ELF-1 (cell line): ENCODE measurements at places on chromosomes 5 and 9.

DNA sequence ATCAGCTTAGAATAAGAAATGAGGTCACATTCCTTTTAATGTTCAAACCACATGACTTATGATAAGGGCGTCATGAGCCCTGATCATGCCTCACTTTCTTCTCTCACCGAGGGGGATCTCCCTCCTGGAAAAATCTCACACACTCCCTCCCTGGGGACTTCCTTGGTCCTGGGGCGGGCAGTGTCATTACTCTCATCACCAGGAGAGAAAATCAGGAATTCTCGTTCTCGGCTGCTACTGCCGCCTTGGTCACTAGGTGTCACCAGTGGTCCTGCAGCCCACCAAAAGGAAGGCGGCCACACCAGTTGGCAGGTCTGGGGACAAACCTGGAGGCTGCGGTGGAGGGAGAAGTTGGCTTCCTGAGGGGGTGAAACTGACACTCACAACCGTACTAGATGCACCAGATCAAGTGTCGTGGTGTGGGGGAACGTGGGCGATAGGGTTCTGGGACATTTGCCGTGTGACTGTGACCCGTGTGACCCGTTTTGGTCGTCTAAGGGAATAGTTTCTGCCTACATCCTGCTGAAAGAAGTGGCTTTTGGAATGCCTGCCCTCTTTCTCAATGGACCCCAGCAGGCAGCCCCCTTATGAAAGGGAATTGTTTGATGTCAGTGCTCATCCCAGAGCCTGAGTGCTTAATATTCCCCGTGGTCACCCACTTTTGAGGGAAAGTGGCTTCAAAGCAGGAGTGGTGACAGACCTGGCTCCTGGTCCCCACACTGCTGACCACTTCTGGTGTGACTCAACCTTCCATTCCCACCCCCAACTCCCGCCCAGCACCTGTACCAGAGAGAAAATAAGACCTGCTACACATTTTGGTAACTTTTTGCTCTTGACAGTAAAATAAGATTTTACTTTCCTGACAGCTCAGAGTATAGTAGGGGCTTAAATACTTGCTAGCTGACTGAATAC, 63.2 kb downstream of the ACER2 start:
- peak; percentile 94 for DNase-seq

DNA sequence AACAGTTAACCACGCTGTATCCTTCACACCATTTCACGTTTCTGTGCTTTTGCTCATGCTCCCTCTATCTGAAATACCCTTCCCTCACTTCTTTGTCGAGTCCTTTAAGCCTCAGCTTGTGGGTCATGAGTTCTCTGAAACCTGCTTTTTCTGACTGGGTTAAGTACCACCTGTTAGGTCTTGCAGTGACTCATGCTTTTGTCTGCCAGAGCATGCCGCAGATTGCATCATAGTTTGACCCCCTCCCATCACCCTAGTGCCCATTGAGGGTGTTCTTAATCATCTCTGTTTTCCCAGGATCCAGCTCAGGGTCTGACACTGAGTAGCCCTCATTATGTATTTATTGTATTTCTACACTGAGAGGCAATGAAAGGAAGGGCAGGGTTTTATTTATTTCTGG, 190.2 kb downstream of the ASTN2 start:
- DNase-seq = no peak

- no peak for DNase-seq
These were observed 44.8 kb upstream of the STARD4 start for GRCh38 chr5:111557111-111557510.

DNA sequence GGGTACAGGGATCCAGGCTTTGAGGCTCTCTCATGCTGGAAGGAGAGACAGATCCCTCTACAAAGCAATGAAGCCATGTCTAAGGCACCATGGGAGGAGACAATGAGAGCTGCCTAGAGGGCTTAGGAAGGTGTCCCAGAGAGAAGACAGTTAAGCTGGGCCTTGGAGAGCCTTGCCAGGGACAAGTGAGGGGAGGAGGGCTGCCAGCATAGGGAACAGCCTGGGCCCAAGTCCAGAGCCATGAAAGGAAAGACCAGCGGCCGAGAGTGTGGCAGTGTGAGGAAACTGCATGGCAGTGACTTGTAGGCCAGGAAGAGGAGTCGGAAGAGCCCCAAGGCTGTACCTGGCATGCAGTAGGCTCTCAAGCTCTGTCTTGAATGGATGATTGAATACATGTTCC, 88.5 kb downstream of the PSD2 start:
- DNase-seq = no peak

- no peak for DNase-seq
These were observed 22.0 kb downstream of the GNG10 start for GRCh38 chr9:111683392-111683791.

DNA sequence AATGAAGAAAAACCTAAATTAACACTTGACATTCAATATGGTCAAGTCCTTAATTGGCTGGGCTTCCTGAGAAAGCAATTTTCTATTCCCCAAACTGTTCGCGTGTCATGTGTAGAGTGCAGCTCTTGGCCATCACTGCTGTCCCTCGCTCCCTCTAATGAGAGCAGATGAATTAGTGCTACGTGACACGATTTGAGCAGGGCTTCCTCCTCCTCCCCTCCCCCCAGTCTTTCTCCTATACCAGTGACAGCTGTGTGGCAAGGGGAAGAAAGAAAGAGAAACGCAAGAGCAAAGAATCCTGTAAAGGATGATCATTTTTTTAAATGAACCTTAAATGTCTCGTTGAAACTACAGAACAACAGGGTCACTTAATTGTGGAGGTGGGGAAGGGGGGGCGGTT, 159.6 kb downstream of the BNC2 start:
- DNase-seq = peak; percentile 29

GRCh38 chr5:128782446-128782845, 182.8 kb upstream of the SLC27A6 start:
- no peak for DNase-seq

DNA sequence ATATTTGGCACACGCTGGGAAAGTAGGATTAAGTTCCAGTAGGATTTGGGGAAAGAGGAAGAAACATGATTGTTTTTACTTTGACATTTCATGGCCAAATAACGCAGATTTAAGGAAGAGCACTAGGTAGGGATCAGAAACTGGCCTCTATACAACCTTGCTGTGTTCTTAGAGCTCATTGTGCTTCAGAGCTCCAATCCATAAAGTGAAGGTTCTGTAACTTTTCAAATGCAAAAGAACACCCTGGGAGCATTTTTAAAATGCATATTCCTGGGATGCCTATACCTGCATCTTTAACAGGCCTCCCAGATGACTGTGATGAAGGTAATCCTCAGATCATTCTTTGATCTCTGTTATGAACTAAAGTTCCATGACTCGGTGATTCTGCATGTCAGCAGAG, 77.1 kb downstream of the YIPF5 start:
- DNase-seq = no peak

DNA sequence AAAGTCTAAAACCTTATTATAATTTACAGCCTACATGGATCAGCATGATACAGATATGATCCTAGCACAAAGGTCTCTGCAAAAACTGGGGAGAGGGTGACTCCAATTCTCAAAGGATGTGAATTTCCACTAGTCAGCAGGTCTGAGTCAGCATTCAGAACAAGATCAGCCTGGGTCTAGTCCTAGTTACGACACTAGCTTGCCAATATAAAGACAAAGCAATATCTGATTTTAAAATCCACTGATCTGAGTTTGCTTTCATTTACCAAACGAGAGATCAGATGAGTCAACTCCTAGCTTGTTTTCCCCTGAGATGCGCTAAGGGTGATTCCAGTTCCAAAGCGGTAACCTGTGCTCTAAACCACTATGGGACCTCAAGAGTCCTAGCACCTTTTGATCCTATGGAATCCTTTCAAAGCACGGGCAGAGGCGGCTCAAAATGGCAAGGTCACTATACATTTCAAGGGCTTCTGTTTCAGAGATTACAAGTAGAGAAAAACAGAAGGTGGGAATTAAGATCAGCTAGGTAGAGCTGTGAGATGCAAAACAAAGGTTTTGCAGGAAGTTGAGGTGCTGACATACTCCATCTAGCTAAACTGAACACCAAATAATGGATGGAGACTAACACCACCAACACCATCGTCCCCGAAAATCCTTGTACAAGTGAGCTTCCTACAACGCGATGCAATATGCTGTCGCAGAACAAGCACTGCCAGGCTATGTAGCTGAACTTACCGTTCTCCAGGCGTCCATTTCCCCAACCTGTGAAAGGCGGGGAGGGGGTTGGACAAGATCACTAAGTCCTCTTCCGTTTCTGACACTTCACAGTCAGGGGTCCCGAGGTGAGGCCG, 906 bp downstream of the SLC25A51 start:
- DNase-seq = no peak

DNA sequence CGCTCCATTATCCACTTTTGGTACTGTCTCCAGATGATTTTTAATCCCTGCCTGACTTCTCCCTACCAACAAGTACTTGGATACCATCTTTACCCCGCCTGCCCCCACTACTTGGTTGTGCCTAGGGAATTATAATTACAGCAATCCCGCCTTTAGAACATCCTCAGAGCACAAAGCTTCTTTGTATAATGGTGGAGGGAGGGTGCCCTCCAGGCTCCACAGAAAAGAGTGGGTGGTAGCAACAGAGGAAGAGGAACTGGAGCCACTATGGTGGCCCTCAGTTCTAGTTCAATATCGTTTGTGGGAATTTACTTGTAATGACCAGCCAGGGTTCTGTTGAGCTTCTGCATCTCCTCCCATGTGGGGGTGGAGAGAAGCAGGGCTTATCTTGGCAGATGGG, 79.0 kb upstream of the RNF38 start:
- no peak for DNase-seq

GRCh38 chr9:124652615-124653393, 118.3 kb downstream of the NR6A1 start:
- DNase-seq = peak; percentile 42

DNA sequence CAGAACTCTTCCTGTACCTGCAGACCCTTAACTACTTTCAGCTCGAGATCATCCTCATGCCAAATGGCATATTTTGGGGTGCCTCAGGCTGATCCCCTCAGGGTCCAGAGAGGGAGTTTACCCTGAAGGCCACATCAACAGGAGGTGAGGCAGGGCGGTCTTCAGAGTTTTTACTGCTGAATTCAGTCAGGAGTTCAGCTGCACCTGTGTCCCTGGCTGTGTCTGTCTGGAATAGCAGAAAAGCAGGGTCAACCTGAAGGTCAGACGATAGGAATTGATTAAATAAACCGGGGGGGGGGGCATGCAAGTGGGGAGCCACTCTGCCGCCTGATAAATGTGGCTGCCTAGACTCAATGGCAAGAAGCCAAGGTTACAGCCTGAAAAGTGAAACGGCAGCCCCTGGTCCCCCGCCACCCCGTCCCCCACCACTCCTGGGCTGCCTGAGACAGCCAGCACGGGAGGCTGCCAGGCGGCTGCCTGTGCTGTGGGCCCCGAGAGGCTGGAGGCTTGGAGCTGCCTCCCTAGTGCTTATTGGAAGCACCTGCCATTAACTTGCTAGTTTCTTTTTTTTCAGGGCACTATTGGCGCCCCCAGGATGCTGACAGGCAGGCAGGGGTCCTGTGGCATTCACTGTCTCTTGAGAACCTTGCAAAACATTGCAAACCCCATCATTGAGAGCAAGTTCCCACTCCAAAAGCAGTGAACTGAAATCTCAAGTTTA, 182.7 kb upstream of the PPP1R26 start:
- no peak for DNase-seq

GRCh38 chr5:893137-893506, 438 bp downstream of the TRIP13 start:
- DNase-seq = no peak
